Adrenal gland (tissue), 19 donors: ENCODE measurements at places on chromosomes 12 and 14. TPM values are rescaled to one million over a fixed set of nuclear protein-coding genes. Genes with fewer than 3 reads are reported as not detected.

The MAP1LC3B2 gene
- polyA plus RNA-seq = 1.7 TPM

The ADAMTS20 gene
- not detected for polyA plus RNA-seq

The TMEM233 gene
- polyA plus RNA-seq = 0.86 TPM

The MAP3K9 gene
- polyA plus RNA-seq = 1.3 TPM

The ITGA7 gene
- 9.3 TPM for polyA plus RNA-seq

DNA sequence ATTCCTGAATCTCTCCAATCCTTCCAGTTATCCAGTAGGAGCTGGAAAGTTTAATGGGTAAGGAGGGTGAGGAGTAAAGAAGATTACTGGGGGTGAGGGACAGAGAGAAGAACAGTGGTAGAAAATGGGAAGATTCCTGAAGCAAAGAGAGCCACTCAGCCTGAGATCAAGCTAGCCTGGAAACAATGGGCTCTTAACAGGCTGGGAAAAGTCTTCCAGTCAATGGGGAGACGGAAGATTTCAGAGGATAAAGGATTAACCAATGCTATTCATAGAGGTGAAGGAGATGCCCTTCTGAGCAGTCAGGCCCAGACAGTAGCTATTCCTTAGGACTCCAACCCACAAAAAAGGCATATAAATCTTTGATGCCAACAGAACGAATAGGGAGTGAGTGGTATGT is 14.8 kb downstream of the GDF11 start:
- no peaks in the 10 kb centered on the region for H3K4me1 ChIP-seq
- no peaks in the 10 kb centered on the region for H3K36me3 ChIP-seq
- no peak overlapping the region for H3K27ac ChIP-seq
- DNase-seq = no peak

GRCh38 chr14:32366256-32366879 is 37.3 kb downstream of the AKAP6 start:
- no peak for DNase-seq
- no peaks in the 10 kb centered on the region for H3K27me3 ChIP-seq
- no peak overlapping the region for H3K4me3 ChIP-seq
- H3K36me3 ChIP-seq = no peaks in the 10 kb centered on the region
- H3K27ac ChIP-seq = no peak overlapping the region

DNA sequence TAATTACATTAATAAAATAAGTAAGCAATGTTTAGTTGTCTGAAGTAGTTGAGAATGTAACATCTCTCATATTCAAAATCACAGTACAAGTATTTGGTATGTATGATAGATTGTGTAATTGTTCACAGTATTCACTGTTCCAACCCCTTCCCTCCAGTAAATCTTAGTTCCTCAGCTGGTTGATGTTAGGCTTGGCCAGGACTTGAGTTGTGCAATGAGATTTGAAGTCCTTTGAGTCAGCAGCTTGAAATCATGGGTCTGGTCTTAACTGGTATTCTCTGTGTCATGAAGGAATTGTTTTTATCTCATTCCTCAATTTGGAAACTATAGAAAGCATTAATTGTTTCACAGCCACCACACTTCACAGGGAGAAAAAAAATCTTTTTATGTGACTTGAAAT is 477.1 kb downstream of the FSCB start:
- H3K27ac ChIP-seq = no peak overlapping the region
- no peaks in the 10 kb centered on the region for H3K27me3 ChIP-seq
- no peaks in the 10 kb centered on the region for H3K4me1 ChIP-seq

GRCh38 chr14:51844081-51844881 is 16.1 kb upstream of the GNG2 start:
- H3K27ac ChIP-seq = no peak overlapping the region
- DNase-seq = no peak
- no peaks in the 10 kb centered on the region for H3K36me3 ChIP-seq

DNA sequence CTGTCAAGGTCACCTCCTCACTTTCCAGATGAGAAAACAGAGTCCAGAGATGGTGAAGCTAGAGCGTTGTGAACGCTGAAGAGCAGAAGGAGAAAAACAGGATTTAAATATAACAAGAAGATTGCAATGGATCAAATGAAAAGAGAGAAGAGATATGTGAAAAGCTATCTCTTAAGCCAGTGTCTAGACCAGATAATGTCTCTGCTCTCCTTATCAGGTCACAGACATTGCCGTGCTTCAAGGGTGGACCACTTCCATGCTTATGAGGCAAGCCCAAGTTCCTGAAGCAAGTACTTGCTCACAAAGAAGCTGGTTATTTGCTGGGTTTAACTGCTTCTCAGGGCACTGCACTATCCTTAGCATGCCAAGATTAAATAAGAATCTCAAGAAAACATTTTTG is 31.6 kb upstream of the FRS2 start:
- no peaks in the 10 kb centered on the region for H3K4me1 ChIP-seq
- no peak overlapping the region for H3K27ac ChIP-seq
- no peaks in the 10 kb centered on the region for H3K36me3 ChIP-seq
- no peak overlapping the region for H3K4me3 ChIP-seq
- no peak for DNase-seq

DNA sequence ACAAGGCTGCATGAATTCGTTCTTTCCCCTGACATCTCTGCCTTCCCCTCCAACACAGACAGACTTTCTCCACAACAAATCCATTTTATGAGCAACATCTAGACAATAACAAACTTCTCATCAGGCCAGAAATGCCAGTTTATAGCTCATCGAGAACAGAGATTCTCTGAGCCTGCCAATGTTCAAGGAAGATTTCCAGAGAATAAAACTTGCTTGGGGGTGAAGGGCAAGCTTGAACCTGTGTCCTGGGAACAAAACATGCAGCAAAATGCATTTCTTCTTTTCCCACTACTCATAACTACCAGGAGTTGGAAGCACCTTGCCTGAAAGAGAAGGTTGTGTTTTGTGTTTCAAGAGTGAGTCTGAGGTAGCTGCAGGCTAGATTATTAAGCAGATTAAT is 6.8 kb downstream of the MAP1LC3B2 start:
- no peaks in the 10 kb centered on the region for H3K4me1 ChIP-seq
- no peak overlapping the region for H3K27ac ChIP-seq
- H3K36me3 ChIP-seq = no peaks in the 10 kb centered on the region
- H3K4me3 ChIP-seq = no peak overlapping the region
- DNase-seq = no peak
- no peaks in the 10 kb centered on the region for H3K27me3 ChIP-seq

GRCh38 chr12:132158677-132159554 is 14.7 kb downstream of the NOC4L start:
- H3K36me3 ChIP-seq = no peaks in the 10 kb centered on the region
- H3K4me1 ChIP-seq = peaks cover 9% of the 10 kb centered on the region
- H3K27ac ChIP-seq = no peak overlapping the region
- H3K27me3 ChIP-seq = no peaks in the 10 kb centered on the region

- H3K4me3 ChIP-seq = no peak overlapping the region
- H3K27ac ChIP-seq = peak overlapping the region; percentile 82
- H3K27me3 ChIP-seq = no peaks in the 10 kb centered on the region
- peaks cover 68% of the 10 kb centered on the region for H3K4me1 ChIP-seq
- H3K36me3 ChIP-seq = no peaks in the 10 kb centered on the region
- DNase-seq = peak; percentile 61
Measured at GRCh38 chr12:110563702-110564470, 19.2 kb downstream of the PPTC7 start.

DNA sequence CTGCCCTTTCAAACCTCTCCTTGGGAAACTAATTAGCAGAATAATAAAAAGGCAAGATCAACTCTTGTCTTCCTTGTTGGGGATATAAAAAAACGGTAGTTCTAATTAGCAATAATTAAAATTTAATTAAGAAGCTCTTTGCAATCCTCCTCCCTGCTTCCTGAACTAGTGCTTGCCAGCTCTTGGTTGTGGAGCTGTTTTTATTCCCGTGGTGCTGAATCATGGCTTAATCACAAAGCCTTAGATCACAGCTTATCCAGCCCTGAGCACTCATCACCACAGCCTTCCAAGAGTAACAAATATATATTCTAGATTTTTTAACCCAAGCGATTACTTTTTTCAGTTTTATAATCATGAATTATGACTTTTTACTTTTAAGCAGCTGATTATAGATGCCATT is 63.2 kb upstream of the INSM2 start:
- no peaks in the 10 kb centered on the region for H3K27me3 ChIP-seq
- H3K36me3 ChIP-seq = no peaks in the 10 kb centered on the region
- no peak overlapping the region for H3K4me3 ChIP-seq

DNA sequence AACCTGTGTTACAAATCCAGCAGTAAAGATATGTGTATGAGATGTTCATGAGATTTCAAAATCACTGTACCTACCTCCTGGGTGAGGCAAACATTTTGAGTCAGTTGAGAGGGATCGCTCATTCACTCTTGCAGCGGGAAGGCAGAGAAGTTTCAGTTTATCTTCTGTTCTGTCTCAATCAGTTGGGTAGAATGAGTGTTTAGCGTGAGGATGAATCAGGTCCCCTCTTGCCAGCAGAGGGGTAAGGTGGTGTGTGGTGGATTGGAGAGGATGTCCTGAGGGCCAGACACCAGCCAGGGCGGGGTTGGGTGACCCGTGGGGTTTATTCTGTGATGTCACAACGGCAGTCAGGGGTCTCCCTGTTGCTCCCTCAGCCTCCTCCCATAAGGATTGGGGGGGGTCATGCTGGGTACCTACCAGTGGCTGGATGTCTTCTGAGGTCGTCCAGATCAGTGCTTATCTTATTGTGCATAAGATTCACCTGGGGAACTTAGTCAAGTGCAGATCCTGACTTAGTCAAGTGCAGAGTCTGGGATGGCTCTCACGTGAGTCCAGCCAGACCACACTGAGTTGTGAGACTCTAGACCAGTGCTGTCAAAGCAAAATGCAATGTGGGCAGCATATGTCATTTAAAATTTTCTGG is at the start of gene GSG1:
GSG1 (minus strand) TSS at position 277 of the 643 bp plus-strand sequence; CDS start at position 122, 155 bp downstream.
- no peaks in the 10 kb centered on the region for H3K36me3 ChIP-seq
- no peak within 1 kb of the TSS for H3K4me3 ChIP-seq
- no peaks in the 10 kb centered on the region for H3K27me3 ChIP-seq
- H3K27ac ChIP-seq = no peak within 1 kb of the TSS

DNA sequence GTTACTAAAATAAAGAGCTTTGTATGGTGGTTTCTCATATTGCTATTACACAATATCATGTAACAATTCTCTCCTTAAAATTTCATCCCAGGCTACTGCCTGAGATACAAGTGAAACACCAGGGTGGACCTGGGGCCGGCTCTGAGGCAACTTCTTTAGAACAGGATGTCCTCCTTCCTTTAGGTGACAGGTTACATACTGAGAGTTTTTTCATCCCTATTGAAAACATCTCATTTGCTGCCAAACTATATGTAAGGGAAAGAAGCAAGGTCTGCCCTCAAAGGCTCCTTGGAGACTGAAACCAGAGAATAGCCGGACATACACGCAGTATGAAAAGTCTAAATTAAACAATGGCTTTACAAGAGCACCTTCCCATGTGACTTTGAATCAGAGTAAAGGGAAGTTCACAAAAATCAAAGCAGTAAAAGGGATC is 139.9 kb downstream of the DUSP6 start:
- peak; percentile 29 for DNase-seq
- no peaks in the 10 kb centered on the region for H3K27me3 ChIP-seq
- no peaks in the 10 kb centered on the region for H3K36me3 ChIP-seq
- no peak overlapping the region for H3K27ac ChIP-seq
- no peak overlapping the region for H3K4me3 ChIP-seq

DNA sequence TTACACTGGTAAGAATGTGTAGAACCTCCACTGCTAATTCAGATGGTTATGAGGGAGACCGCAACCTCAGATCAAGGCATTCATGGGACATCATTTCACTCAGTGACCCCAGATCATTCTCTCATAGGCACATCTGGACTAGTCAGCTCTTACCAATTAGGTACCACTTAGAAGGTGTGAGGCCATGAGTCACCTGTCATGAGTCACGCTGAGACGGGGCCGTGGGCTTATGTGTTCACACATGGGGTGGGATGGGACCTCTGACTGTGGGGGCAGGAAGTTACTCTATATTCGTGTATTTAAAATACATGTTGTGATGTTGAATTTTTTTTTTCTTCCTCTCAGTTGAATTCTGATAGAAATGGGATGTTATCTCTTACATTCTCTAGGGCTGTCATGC is 55.9 kb downstream of the CCDC92 start:
- no peak for DNase-seq
- no peaks in the 10 kb centered on the region for H3K4me1 ChIP-seq
- H3K27ac ChIP-seq = no peak overlapping the region
- H3K27me3 ChIP-seq = no peaks in the 10 kb centered on the region
- H3K36me3 ChIP-seq = no peaks in the 10 kb centered on the region

GRCh38 chr12:115542656-115543055 is 734.8 kb downstream of the MED13L start:
- no peaks in the 10 kb centered on the region for H3K4me1 ChIP-seq
- H3K27ac ChIP-seq = no peak overlapping the region
- H3K36me3 ChIP-seq = no peaks in the 10 kb centered on the region
- H3K27me3 ChIP-seq = no peaks in the 10 kb centered on the region
- DNase-seq = no peak
